ENCODE measurements at places on chromosomes 2 and 18.
A peak's percentile ranks its signal among the peaks of the same experiment; 100 is the strongest.

DNA sequence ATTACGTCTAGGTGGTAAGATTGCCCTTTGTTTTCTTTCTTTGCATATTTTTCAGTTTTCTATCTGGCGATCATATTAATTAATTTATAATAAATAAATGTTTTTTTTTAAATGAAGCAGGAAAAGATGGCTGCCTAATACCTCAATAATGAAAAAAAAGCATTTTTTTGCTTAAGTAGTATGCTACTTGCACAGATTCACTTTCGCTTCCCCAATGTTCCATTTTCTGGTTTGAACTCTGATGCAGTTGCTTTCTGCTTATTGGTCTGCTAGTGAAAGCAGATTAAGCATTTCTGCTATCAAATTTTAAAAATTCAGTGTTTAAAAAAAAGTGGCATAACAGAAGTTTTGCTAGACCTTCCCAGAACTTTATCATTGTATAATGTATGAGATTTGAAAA is 11.9 kb upstream of the TMEM182 start:
- no peak for DNase-seq

DNA sequence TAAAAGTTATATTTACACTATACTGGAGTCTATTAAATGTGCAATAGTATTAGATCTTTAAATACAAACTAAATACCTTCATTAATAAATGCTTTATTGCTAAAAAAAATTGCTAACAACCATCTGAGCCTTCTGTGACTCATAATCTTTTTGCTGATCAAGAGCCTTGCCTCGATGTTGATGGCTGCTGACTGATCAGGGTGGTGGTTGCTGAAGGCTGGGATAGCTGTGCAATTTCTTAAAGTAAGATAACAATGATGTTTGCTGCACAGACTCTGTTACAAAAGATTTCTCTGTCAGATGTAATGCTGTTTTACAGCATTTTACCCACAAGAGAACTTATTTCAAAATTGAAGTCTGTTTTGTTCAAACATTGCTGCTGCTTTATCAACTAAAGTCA is 421.4 kb upstream of the CYRIA start:
- DNase-seq = no peak

- DNase-seq = peak; percentile 72
These were observed 38.2 kb downstream of the ACVR1 start for GRCh38 chr2:157837851-157838441.

DNA sequence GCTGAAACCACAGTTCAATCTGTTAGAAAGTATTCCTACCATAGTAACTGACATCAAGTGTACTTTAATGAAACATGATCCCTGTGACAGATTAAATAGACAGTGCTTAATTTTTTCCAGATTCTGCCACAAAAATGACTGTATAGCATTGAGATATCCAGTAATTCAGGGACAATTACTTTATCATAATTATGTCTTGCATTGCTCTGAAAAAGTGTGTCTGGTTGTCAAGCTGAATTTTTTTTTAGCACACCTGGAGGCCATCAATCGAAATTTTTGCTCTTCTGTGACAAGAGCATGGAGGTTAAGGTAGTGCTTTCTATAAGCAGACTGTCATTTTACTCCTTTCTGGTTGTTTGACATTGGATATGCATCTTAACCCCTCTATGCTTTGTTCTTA is 1083.8 kb upstream of the NRXN1 start:
- DNase-seq = no peak

GRCh38 chr2:173751245-173751975 is 213.8 kb downstream of the SP3 start:
- no peak for DNase-seq

GRCh38 chr18:12283256-12283655 is 24.8 kb upstream of the TUBB6 start:
- DNase-seq = no peak

DNA sequence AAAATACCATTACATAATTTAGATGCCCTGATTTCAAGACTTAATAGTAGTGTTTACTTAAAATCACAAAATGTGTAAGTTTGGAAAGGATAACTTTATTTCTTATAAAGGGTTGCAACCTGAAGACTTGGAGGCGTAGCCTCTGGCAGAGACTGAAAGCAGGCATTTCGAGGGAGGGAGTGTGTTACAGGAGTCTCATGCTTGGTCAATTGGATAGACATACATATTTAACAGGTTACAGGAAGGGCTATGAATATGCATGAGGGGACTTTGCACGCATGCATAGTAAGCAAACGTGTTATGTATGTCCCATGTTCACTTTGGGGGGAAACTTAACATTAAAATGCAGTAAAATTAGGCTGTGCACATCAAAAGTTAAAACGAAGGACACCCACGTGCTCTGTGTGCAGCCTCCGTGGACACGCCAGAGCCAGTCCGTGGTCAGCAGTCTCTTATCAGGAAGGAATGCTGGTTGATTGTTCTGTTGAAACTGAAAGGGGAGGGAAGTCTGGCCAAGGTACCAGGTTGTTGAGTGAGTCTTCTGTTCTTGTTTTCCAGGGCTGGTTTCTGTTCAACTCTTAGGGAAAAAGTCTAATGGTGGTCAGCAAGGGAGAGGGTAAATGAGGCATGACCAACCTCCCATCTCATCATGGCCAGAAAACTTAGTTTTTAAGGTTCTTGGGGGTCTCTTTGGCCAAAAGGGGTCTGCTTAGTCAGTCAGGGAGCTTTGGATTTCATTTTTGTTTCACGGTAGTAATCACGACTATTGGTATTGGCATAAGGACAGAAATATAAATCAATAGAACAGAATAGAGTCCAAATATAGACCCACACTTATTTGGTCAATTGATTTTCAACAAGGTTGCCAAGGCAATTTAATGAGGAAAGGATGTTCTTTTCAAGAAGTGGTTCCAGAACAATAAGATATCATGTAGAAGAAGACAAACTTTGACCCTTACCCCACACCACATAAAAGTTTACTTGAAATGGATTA is 121.9 kb downstream of the MCFD2 start:
- DNase-seq = no peak

- DNase-seq = peak; percentile 93
These were observed 348.6 kb downstream of the DLGAP1 start for GRCh38 chr18:4106407-4107033.

DNA sequence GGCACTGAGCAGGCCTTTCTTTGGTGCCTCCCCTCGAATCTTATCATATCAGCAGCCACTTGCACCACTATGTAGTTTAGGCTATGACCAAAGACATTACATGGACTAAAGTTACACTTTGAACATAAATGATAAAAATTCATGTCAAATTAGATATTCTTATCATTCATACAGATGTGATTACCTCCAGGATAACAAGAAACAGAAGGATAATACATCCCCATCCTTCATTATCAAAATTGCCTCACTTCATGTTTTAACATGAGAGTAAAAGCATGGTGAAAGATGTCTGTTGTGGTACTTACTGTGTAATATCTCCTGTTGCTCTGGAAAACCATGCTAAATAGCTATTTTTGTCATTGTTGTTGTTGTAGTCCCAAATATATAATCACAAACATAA is 230.8 kb upstream of the RND3 start:
- DNase-seq = no peak

- no peak for DNase-seq
These were observed 103.2 kb upstream of the OTX1 start for GRCh38 chr2:62947403-62947802.

DNA sequence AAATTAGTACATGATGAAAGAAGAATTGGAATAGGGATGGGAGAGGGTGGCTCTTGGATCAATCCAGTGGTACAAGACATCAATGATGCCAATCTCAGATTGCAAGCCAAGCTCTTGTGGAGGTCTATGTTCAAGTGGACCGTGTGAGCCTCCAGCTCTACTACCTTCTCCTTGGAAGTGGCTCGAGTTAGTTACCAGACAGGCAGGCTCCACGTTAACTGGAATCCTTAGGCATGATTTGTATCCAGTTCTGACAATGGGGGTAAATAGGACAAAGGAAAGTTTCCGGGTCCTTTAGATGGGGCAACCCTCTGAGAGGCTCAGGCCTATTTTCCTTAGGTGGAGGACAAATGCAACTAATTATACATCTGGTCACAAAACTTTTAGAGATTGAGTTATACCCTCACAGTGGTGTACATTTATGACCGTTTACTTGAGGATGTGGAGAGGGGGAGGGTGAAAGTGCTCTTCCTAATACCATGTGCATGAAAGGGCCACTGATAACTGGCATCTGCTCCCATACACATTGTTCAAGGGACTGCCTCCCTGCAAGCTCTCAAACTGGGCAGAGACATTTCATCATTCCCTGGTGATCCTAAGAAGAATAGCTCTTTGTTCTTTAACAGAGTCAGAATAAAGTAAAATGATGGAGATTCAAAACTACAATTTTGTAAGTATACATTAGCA is 180.2 kb downstream of the SOCS6 start:
- no peak for DNase-seq

DNA sequence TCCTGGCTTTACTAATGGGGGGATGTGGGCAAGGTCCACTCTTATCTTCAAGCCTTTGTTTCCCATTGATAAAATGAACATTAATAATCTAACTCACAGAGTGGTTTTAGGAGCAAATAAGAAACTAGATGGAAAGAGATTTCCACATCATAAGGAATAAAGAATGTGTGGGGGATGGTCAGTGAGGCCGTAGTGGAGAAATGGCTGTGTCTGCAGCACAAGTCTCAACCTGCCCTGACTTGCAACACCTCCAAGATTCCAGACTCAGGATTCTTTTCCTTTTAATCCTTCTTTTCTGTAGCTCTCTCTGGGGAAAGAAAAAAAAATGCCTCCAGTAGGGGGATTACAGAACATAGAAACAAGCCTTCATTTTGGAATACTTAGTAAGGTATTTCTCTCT is 124.2 kb upstream of the MEX3C start:
- no peak for DNase-seq

DNA sequence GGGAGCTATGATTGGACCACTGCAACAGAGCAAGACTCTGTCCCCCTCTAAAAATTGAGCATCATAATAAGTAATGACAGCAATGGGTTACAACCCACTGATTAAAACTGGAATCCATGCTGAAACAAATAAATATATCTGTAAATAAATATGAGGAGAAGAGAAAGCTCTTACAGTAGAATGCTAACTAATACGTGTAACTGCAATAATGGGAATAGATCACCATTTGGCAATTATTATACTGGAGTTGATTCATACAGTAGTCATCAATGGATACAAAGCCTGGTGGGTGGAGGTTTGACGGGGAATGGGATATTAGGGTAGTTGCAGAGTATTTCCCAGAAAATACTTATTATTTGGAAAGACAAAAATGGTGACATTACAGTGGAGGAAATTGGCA is 6.1 kb upstream of the INO80B start:
- DNase-seq = no peak

- DNase-seq = no peak
These were observed 74.6 kb downstream of the ARL4C start for GRCh38 chr2:234422273-234422732.

DNA sequence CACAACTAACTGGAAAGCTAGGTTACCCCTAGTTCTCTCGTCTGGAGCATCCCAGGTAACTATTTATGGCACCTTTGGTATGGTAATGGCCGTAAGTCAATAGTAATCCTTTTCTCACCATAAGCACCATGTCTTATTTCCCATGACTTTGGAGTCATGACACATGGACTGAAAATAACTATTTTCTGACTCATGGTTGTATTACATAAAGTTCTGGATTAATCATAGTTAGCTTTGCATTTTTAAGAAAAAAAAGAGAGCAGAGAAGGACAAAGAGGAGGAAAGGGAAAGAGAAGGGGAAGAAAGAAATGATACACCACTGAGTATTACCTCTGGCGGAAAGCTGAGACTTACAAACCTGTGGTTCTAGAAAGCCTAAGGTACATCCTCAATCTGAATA is 99.3 kb downstream of the BIN1 start:
- DNase-seq = no peak

GRCh38 chr2:36802952-36803351 is 106.4 kb downstream of the VIT start:
- DNase-seq = no peak

DNA sequence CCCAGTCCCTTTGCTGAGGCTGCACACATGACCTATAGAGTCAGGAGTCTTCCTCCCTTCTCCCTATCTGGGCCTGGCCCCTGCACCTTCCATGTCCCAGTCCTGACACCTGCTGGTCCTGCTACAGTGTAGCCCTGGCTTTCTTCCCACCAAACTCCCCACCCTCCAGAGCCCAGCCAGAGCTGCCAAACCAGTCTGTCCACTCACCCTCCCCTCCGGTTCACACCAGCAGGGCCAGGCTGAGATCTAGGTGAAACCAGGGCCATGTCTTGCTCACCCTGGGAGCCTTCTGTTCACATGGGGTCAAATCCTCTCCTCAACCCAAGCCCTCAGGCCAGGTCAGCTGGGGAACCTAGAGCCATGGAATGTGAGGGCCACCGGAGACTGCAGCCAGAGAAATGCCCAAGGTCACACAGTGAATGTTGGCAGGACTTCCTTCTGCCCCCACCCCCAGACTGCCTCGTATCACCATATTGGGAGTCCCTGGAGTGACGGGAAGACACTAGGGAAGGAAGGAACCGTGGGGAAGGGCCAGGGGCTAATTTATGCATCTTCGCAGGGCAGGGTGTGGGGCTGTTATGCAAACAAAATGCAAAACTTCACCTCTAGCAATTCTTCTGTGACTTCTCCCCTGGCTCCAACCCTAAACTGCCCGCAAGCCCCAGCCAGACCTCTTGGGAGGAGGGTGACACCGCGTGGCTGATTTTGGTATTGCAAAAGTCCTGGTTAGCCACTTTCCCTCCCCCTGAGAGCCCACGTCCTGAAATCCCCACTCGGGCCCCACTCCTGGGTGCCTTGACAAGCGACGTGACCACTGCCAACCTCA is 14.6 kb downstream of the TNS1 start:
- DNase-seq = peak; percentile 92

DNA sequence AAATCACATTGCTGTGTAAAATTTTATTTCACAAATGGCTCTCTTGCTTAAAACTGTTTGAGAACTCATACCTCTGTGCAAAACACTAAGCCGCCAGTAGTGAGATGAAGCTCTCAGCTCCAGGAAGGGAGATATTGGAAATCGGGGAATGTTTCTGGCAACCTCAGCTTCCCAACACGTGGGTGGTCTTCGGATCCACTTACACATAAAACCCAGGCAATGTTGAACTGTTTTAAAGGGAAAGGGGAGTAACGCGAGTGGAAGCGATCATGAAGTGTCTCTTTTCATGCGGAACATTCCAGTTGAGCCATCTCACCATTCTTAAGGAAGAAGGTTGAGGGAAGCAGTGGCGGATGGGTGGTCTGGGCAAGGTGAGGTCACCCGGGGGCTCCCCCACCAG is 136.8 kb downstream of the ASB1 start:
- DNase-seq = no peak
